Activated naive CD4-positive, alpha-beta T cell treated with Interleukin-2 at 50 U/mL for 16 hours (primary cell): ENCODE measurements at places on chromosomes 4 and X.
A peak's percentile ranks its signal among the peaks of the same experiment; 100 is the strongest.

- no peak for DNase-seq
Observed at GRCh38 chr4:6747294-6748051, 31.5 kb downstream of the BLOC1S4 start.

DNA sequence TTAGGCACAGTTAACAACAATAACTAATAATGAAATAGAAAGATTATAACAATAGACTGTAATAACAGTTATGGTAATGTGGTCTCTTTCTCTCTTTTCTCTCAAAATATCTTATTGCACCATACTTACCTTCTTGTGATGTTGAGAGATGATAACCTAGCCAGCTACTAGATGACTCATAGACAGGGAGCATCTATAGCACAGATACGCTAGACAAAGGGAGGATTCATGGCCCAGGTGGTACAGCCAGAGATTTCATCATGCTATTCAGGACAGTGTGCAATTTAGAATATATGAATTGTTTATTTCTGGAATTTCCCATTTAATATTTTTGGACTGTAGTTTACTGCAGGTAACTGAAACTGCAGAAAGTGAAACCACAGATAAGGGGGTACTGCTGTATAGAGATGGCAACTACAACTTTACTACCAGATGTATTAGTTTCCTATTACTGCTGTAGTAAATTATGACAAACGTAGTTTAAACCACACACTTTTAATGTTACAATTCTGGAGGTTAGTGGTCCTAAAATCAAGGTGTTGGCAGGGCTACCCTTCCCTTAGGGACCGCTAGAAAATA, 41.8 kb upstream of the MAGED1 start:
- no peak for DNase-seq

DNA sequence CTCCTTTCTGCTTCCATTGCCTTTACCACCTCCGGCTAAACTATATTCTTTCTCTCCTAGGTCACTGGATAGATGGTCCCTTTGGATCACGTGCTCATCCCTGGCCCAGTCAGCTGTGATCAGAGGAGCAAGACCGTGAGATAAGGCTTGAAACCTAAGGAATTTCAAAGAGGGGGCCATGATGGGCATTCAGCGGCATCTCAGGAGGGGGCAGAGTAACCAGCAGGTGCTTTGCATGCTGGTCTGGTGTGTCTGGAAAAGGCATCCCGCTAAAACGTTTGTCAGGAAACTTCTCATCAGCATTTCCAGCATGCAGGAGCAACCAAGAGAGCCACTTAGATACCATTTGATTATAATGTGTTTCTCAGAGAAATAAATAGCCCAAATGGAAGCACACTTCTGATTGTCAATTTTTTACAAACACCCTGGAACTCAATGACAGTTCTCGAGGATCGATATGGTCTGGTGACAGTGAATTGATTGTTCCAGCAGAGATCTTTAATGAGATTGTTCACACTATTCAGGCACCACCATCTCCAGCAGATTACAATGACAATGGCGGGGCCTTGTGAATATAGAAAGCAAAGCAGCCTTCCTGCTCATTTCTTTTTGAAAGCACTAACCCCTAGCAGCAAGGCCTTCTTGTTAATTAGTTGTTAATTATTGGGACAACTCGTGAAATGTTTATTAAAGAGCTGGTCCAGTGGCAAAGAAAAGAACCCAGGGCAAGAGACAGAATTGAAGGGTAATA, 327.1 kb downstream of the PTTG2 start:
- DNase-seq: no peak

GRCh38 chrX:112687189-112687691, 7.5 kb upstream of the LHFPL1 start:
- DNase-seq: no peak

DNA sequence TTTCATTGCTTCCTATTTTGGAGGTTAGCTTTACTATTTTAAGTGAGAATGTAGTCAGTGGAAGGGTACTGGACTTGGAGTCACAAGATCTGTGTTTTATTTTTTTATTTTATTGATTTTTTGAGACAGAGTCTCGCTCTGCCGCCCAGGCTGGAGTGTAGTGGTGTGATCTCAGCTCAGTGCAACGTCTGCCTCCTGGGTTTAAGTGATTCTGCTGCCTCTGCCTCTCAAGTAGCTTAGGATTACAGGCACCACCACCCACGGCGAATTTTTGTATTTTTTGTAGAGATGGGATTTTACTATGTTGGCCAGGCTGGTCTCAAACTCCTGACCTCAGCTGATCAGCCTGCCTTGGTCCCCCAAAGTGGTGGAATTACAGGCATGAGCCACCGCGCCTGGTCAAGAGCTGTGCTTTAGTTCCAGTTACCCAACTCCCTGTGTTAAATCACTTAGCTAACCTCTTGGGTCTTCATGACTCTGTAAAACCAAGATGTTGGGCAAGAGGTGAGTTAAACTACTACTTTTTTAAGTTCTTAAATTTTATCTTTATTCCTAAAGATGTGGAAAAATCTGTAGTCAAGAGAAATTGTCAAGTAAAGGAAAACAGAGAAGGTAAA, 11.2 kb downstream of the USP9X start:
- no peak for DNase-seq

DNA sequence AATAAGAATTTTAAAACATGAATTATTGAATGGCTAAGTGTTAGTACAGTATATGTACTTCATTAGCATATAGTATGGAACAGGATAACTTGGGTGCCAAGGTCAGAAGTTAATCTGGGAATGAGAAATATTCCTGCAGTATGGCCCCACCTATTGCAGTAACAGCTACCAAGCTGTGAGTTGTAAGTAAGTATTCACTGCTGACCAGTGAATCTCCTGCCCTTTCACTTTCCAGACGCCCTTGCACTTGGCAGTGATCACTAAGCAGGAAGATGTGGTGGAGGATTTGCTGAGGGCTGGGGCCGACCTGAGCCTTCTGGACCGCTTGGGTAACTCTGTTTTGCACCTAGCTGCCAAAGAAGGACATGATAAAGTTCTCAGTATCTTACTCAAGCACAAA, 105.1 kb downstream of the NFKB1 start:
- no peak for DNase-seq

- DNase-seq: no peak
Observed at GRCh38 chr4:189600718-189601435, 339.8 kb upstream of the FRG1 start.

GRCh38 chrX:96861661-96862060, 22.0 kb upstream of the RPA4 start:
- DNase-seq: no peak

- DNase-seq: peak; percentile 62
Observed at GRCh38 chr4:791898-792625, 33.9 kb downstream of the CPLX1 start.

DNA sequence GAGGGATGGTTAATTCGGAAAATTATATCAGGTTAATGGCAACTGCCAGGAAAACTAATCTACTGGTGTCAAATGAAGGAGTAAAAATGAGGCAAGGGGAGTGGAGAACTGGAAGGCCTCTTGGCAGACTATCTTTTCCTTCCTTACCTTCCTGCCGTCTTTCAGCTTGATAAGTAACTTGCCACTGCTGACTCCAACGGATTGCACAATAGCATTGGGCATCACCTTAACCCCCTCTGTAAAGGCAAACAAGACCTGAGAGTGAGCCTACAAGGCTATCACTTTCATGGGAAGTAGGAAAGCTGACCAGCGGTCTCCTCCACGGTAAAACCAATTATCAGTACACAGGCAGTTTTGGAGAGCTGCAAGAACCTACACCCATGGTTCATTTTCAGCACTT, 26.2 kb upstream of the ELF4 start:
- DNase-seq: no peak

DNA sequence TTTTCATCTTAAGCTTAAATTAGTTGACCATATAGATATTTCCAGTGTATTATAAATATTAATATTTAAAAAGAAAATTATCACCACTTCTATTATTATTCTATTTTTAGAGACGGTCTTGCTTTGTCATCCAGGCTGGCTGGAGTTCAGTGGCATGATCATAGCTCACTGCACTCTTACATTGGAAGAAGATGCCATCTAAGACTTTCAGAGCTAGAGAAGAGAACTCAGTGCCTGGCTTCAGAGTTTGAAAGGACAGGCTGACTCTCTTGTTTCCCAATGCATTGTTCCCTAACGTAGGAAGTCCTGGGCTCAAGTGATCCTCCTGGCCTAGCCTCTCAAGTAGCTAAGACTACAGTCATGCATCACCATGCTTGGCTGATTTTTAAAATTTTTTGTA, 75.9 kb downstream of the FIP1L1 start:
- DNase-seq: no peak
